ENCODE measurements at places on chromosomes 3 and 15.
A peak's percentile ranks its signal among the peaks of the same experiment; 100 is the strongest.

- no peak for DNase-seq
Measured at GRCh38 chr3:105862217-105862616, 6.6 kb downstream of the CBLB start.

DNA sequence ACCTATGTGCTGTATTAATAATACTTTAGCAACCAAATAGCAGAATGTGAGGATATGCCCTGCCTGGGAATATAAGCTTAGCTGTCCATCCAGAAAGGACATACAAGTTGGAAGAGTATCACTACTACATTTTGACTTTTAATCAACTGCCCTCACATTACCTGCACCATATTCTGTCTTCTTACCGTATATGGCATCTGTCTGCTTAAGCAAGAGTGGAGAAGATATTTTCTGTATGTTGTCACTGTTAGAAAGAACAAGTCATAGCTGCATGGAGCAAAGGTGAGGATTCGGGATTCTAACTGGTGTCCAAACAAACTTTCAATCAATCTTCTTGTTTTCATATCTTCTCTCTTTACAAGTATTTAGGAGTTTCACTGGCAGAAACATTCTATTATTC, 929.5 kb upstream of the ROBO1 start:
- no peak for DNase-seq

DNA sequence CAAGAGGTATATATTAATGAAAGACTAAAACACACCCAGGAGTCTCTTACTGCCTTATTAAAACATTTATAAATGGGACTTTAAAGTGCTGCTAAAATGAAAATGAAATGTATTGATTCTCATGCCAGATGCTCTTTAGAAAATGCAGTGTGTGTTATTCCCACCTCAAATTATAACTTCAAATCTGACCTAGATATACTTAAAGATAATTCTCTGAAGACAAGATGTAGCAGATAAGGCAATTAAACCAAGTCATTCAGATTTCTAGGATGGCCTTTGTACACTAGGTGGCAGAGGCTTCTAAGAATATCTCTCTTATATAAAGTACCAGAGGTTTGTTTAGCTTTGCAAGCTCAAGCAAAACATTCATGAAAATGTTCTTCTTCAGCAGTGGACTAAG, 26.9 kb upstream of the GOLGA8B start:
- peak; percentile 23 for DNase-seq

- DNase-seq, result no peak
Measured at GRCh38 chr3:149571381-149571780, 86.4 kb downstream of the WWTR1 start.

DNA sequence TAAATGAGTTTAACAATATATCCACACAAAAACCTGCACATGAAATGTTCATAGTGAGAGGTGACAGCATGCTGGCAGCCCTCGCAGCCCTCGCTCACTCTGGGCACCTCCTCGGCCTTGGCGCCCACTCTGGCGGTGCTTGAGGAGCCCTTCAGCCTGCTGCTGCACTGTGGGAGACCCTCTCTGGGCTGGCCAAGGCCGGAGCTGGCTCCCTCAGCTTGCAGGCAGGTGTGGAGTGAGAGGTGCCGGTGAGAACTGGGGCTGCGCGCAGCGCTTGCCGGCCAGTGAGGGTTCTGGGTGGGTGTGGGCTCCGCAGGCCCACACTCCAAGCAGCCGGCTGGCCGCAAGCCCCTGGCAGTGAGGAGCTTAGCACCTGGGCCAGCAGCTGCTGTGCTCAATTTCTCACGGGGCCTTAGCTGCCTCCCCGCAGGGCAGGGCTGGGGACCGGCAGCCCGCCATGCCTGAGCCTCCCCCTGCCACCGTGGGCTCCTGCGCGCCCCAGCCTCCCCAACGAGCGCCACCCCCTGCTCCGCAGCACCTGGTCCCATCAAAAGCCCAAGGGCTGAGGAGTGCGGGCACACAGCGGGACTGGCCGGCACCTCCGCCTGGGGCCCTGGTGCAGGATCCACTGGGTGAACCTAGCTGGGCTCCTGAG, 3.4 kb downstream of the CCDC13 start:
- no peak for DNase-seq

DNA sequence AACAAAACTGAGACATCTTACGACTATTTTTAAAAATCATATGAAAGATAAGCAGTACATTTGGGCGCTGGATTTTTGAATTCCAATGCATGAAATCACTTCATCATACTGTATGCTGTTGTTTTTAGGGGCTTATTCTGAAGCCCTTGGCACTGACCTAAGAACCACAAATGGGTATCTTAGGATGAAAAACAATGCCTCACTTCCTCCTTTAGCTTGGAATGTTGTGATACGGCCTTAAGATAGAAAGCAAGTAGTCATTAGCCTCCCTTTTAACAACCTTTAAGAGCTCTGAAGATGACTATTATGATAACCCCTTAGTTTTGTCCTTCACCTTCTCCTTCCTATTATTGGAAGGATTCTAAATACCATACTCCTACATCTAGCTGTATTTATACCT, 289.8 kb downstream of the ARPP21 start:
- peak; percentile 72 for DNase-seq

- DNase-seq, result peak; percentile 80
Measured at GRCh38 chr3:191238321-191238817, 39.3 kb downstream of the OSTN start.

- DNase-seq, result no peak
Measured at GRCh38 chr3:15326037-15326436, 6.3 kb downstream of the SH3BP5 start.

DNA sequence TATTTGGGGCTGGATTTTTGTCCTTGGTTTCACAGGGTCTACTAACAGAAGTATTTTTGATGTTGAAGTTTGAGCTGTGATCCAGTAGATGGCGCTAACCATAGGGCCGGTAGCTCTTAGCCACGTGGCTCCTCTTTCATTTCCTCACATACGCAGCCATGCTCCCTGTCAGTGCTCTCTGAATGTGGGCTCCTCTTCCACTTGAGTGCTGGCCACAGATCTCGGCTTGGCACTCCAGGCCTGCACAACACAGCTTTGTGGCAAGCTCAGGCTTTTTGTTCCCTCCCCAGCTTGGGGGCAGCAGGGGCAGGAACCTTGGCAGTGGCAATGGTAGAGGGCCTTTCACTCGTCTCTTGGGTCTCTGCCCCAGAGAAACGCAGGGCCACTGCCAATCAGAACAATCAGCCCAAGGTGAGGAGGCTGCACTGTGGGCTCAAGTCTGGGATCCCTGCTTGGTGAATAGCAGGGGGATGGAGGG, 18.6 kb upstream of the DNAAF4 start:
- DNase-seq, result peak; percentile 74

GRCh38 chr15:90074023-90074422, 28.2 kb downstream of the IDH2 start:
- DNase-seq, result no peak

DNA sequence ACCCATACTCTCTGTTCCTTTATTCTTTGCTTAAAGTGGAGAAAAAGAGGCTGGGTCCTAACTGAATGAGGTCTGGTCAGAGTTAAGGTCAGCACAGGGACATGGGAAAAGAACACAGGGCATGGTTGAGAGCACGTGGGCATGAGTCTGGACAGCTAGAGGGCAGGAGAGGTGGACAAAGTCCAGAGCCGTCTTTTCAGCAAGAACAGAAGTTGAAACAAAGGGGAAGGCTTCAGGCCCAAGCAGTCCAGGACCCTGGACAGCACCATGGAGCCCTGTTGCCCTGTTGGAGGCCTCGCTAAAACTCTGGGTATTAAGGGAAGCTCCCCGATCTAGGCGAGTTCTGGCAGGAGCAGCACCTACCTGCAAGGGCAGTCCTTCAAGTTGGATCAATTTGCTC, 50.7 kb downstream of the XYLB start:
- DNase-seq, result peak; percentile 50

GRCh38 chr3:175421902-175422301, 562.8 kb downstream of the NAALADL2 start:
- DNase-seq, result no peak

DNA sequence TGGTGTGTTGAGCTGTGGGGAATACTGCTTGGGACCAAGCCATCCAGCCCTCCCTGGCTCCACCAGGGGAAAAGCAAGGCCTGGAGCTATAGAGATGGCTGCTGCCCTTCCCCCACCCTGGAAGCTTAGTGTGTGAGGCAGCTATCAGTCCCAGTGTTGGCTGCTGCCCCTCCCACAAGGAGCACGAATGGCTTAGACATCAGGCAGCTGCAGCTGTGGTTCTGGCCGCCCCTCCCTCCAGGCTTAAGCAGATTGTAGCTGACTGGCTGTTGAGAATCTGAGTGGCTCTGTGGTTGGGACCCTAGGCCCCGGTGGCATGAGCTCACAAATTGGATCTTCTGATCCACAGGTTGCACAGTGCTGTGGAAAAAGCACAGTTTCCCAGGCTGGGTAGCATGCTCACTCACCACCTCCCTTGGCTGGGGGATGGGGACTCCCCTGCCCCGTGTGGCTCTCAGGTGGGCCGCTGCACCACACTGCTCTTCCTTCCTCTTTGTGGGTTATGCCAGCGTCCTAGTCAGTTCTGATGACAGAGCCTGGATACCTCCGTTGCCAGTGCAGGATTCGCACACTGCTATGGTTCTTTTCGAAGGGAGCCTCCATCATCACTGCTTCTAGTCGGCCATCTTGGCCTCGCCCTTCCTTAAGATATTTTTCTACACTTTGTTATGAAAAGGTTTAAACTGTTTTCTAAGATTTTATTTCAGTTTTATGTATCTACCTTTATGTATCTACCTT, 21.2 kb upstream of the SUCNR1 start:
- no peak for DNase-seq

DNA sequence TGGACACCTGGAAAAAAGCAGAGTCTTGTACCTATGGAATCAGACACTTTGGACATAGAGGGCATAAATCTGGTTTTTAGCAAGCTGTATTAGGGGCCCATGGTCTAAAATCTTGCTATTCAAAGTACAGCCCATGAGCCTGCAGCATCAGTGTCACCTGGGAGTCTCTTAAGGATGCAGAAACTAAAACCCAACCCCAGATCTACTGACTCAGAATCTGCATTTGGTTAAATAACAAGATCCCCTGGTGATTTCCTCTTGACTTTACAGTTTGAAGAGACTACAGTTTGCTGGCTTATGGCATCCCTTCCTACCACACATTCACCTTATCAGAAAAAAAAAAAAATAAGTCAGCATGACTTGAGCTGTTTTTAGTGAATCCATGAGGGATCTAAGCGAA, 74.9 kb upstream of the NR2F2 start:
- no peak for DNase-seq

DNA sequence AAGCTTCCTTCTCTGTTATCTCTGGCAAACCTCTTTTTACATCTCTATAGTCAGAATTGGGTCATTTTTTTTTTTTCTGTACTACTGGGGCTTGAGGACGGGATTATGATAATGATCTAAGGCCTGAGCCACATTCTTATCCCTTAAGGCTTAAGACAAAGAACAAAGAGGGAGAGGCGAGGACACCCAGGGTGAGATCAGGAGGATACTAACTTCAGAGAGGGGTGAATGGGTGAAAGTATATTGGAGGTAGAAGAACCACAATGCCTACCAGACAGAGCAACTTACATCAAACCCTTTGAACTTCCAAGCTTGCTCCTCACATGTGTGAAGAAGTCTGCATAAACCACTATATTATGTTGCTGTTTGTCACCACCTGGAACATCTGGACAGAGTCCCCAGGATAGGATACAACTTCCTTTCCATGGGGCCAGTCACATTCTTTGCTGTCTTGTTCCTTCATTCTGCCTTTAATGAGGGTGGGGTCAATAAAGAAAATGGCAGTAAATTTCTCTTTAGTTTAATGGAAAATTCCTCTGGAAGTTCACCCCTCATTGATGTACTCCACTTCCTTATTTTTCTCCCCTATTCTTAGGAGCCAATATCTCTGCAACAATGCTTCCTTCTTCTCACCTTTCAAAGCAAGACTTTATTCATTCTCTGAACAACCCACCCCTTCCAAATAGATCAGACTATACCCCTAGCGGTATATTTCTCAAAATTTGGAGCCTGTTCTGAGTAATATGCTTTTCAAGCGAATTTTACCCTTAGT, 9.1 kb upstream of the PDCD6IP start:
- no peak for DNase-seq

DNA sequence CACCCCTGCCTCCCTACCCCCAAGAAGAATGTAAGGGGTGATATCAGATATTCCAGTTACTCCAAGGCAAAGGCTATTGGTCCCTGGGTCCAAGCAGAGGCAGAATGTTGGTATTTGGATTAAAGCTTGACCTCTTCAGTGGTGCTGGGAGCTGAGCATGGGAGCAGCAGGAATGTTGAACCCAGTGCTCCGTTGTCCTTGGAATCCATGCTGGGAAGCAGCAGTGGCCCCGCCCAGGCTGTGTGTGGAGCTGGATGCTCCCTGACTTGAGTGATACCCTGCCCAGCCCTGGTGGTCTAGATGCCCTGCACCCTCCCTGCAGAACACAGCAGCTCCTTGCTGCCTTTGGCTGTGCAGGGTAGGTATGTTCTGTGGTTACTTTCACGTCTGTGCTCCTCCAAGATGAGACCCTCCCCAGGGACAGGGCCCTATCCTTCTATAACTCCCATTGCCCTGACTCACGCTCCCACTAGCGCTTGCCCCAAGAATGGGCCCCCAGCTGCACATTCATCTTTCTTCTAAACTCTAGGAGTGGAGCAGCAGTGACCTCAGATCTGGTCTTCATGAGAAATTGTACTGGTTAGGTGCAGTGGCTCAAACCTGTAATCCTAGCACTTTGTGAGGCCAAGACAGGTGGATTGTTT, 35.1 kb downstream of the UMPS start:
- no peak for DNase-seq

DNA sequence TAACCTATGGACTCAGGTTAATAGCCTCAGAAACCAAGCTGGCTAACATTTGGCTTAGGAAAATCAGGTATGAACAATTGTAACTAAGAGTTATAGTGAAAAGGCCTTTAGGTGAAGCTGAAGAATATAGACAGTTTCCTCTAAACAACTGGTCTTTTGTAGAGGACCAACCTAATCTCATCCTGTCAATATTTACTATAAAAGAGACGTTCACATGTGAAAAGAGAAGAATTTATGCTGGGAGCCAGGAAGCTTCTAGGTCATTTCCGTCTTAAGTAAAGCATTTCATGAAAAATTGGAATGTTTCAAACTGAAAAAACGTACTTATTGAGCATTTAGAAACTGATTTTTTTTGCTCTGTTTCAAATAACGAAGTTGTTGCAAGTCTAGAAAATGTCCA, 764.3 kb upstream of the GOLIM4 start:
- no peak for DNase-seq

- no peak for DNase-seq
Measured at GRCh38 chr3:73549051-73549600, 75.6 kb downstream of the PDZRN3 start.

DNA sequence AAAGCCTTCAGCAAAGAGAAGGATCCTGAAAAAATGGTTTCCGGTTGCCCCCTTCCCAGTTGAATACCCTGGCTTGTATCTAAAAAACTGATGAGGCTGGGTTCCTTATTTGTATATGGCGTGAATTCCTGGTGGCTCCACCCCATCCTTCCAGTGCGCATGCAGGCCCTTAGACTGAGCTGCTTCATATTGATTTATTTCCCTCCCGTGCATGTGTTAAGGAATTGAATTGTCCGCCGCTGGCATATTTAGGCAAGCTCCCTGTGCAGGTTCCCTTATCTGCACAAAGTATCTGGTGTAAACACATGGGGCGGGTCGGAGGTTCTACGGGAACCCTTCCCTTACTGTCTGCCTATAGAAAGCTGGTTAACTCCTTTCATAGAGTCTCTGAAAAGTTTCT, 362.4 kb downstream of the FEZF2 start:
- DNase-seq, result no peak
